ENCODE measurements at places on chromosomes 5 and 9. TPM values are rescaled to one million over a fixed set of nuclear protein-coding genes. Genes with fewer than 3 reads are reported as not detected.

GRCh38 chr9:133133681-133134387 lies 12.8 kb upstream of the RALGDS start:
- DNase-seq = peak; percentile 93

DNA sequence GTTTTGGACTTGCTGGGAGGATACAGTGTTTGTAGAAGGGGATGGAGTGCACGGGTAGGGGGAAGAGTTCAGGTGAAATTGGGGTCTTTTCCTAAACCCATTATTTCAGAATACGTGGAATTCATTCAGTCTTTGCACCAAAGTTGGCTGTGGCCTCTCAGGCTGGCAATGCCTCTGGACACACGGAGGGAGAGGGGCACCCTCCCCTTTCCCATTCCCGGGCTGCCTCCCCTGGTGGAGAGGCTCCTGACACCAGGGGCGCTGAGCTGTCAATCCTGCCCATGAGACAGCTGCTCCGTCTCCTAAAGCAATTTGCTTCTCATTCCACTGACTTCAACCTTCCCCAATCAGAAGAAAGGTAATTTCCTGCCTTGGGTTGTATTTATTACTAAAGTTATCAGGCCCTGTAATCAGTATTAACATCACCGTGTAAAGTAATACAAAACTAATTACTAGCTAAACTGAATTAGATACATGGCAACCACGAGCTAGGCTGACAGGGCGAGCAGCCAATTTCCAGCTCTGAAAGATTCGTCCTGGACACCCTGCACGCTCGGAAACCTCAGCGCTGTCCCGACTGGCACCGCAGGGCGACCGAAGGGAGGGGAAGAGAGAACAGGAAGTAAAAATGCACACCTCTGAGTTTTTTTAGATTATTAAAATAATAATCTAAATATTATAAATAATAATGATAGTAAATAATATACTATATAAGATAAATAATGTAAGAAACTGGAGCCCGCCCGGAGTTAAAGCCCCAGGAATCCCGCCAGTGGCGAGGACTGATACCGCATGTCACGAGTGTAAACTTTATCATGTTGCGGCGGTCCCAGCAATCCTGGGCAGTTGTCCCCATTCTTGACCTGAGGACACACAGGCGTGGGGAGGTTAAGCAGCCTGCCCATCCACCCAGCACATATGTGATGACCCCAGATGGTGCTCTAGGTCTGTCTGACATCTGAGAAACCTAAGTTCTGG lies 6.9 kb upstream of the OLFM1 start:
- no peak for DNase-seq

- no peak for DNase-seq
Measured at GRCh38 chr5:90612919-90613318, 54.3 kb downstream of the ADGRV1 start.

DNA sequence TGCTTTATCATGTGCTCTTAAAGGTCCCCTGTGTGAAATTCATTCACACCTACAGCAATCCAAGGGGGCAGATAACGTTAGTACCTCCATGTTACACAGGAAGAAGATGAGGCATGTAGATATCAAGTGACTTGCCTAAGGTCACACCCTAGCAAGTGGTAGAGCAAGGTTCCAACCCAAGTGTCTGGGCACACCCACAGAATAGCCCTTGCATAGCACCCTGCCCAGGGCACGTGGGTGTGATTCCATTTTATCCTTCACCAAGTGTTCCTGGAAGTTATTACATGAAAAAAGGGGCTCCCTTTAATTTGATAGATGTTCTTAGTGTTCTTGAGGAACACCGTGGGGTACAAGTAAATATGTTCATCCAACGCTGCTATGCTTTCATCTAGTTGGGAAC lies 4.9 kb downstream of the TMEM171 start:
- no peak for DNase-seq

GRCh38 chr9:33123407-33124031 lies 43.6 kb downstream of the B4GALT1 start:
- DNase-seq = no peak

DNA sequence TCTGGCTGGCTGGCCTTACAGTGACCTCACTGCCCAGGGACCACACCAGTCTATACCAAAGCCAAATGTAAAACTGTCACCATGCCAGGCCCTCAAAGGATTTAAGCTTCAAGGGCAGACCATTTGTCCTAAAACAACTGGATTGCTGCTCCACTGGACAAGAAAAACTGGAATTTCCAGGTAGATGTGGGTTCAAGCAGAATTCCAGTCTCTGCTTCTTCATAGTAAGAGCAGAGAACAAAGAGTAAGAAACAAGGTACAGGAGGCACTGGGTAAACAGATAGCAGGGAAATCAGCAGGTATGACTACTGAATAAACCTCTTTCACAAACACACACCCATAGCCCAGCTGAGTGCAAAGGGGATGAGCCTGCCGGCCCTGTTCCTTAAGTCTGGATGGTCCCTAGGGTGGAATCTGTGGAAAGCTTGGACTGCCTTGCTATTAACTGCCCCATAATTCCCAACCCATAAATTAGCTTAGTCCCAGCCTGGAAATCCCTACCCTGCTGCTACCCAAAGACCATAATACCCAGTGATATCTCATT lies 5.5 kb downstream of the B4GALT1 start:
- no peak for DNase-seq

GRCh38 chr9:115985657-115986056 lies 167.9 kb upstream of the PAPPA start:
- no peak for DNase-seq

DNA sequence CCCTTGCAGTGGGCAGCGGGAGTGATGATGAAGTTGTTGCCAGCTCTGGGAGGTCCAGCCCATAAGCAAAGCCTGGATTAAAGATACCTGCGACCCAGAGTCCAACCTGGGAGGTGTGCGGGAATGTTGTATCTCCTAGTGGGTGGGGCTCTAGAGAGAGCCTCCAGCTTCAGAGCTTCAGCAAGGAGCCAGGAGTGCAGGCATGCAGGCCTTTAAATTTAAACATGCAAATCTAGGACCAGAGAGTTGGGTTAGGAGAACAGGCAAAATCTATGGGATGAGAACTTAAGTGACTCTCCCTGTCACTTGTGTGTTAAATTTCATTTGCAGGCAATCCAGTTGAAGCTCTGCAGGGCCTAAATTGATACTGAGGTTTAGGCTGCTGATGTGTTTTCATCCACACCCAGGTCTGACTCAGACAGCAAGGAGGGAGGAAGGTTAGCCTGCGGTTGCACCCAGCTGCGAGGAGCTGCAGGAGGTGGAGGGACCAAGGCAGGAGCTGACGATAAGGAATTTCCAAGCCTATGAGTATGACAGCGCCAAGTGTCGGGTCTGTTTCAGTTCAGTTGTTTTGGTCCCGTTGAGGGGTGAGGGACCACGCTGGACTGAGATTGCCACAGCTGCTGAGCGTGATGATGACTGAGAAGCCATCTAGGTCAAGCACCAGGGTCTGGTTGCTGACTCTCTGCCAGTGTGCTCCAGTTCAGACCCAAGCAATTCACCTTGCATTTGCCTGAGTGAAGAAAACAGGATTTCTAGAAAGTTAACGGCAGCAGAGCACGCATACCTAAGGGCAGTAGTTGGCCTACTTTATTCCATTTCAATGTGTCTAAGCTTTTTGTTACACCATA lies 243.0 kb downstream of the ICE1 start:
- DNase-seq = no peak

GRCh38 chr9:116450378-116451139 lies 236.5 kb upstream of the TRIM32 start:
- DNase-seq = no peak

DNA sequence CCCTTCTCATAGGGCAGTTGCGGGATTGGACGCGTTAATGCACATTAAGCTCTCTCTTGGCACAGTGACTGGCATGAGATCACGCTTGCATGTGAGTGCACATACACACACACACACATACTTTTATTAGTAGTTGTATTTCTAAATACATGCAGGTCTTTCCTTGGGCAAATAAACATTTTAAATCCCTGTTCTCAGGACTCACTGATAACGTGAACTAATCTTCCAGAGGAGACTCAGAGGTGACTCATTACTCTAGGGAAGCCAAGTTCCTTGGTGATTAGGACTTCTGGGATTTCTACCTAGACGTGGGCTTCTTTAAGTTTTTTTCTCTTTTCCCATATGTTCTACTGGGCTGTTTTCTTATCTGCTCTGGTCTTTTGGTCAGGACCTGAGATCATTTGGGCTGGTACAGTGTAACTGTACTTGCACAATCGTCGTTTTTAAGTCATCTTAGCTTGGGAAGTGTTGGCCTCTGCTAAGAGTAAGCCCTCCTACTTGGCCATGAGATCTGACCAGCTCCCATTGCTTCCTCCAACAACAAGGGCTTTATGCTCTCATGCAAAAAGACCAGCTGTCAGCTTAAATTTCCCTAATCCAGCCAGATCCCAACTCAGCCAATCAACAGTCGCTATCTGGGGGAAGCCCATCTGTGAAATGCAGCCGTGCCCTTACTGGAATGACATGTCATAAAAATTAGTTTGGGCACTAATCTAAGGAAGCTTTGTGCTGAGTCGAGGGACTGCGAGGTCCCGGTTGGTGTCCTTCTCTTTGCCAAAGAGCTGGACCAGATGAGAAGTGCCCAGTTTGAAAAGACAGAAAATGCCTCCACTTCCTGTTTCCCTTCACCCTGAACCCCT lies 176.4 kb upstream of the ANKRD55 start:
- no peak for DNase-seq

DNA sequence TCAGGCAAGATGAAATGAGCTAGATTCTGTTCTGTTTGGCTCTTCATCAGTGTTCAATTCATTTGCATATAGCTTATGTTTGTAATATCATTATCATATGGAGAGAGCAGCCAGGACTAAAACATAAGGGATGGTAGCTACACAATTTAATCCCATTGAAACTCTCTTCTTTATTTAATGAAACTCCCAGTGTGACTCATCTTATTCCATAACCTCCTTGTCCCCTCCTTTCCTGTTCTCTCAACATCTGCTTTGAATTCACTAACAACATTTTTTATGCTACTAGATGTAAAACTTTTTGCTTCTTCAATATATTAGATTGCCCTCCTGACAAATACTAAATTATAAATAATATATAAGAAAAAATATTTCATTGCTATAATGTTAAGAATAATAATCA lies 1823.4 kb downstream of the MAT2B start:
- no peak for DNase-seq

DNA sequence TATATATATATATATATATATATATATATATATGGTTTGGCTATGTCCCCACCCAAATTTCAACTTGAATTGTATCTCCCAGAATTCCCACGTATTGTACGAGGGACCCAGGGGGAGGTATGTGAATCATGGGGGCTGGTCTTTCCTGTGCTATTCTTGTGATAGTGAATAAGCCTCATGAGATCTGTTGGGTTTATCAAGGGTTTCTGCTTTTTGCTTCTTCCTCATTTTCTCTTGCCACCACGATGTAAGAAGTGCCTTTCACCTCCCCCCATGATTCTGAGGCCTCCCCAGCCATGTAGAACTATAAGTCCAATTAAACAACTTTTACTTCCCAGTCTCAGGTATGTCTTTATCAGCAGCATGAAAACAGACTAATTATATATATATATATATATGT lies 52.3 kb upstream of the ADAMTS2 start:
- DNase-seq = no peak

- DNase-seq = no peak
Measured at GRCh38 chr5:81425569-81425968, 31.6 kb upstream of the ACOT12 start.

- DNase-seq = no peak
Measured at GRCh38 chr9:121645853-121646807, 5.3 kb upstream of the DAB2IP start.

DNA sequence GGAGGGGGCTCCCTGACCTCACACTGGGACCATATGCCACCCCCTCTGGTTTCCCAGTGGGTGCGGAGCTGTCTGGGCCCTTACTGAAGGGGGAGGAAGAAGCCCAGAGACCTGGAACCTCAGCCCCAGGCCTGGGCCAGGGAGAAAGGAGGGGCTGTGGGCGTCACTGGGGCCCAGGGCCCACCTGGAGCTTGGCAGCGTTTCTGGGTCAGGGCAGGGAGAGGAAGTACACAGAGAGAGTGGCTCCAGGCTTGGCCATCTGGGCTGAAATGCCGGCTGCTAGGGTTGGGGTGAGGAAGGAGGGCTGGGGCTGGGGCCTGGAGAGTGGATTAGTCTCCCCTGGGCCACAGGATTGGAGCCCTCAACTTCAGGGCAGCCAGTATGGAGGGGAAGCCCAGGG lies 6.4 kb upstream of the DAB2IP start:
- DNase-seq = no peak

DNA sequence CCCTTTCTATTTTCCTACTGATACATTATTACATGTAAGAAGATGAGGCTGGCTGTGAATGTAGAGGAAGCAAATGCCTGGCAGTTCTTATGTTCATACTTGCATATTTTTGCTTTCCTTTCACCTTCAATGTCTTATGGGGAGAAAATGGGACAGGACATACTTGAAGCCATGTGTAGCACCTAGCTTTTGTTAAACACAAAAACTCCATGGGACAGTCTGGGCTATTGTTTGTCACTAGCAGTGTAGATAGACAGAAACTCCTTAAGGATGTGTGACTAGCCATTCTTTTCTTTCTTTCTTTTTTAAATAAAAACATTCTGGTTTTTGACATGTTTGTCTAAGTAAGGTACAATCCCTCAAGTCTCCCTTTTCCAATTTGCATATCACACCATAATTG lies 122.7 kb downstream of the ARL15 start:
- no peak for DNase-seq

- DNase-seq = peak; percentile 11
Measured at GRCh38 chr5:119578937-119579336, 50.4 kb upstream of the FAM170A start.

DNA sequence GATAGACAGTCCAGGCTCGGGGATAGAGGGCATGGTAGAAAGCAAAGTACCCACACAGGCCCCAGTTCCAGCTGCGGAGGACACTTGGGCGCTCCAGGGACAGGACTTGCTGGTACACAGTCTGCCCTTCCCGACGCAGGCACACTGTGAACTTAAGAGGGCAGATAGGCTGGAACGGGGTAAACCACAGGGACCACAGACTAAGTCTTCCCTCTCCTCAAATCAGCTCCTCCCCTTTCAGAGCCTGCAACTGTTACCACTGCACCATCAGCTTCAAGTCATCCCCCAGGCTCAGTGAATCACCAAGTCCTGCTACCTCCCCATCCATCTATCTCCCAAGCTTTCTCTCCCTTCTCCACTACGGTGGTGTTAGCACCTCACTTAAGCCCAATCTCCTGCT lies 7.3 kb downstream of the GBA2 start:
- no peak for DNase-seq

DNA sequence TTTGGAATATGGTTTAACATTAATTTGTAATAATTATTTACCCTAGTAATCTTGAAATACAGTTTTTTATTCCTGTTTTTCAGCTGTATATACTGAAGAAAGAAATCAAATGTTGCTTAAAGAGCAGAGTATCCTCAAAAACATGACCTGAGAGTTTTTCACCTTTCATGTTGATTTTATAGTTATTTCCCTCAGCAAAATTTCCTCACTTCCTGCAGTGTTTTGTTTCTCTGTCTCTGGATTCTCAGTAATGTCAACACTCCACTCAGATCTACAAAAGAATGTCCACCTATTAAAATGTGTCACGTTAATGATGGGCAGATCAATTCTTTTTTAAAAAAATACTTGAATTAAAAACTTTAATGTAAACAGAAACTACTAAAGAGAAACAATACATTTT lies 398.3 kb downstream of the ANXA1 start:
- no peak for DNase-seq

Gene ZNF474
- total RNA-seq = not detected

Gene RALGDS
- total RNA-seq = 45.3 TPM

Gene TMOD1
- 0.96 TPM for total RNA-seq

Gene INPP5E
- total RNA-seq = 14.4 TPM

Gene GABRA1
- not detected for total RNA-seq

Gene SLC27A6
- not detected for total RNA-seq

Gene PALM2AKAP2
- 5.0 TPM for total RNA-seq

Gene TMEFF1
- 0.89 TPM for total RNA-seq

Gene TSLP
- 0.60 TPM for total RNA-seq

All from activated naive CD4-positive, alpha-beta T cell treated with anti-CD3 and anti-CD28 coated beads, Interleukin-2, amount 50 U/mL, for 72 hours (primary cell).